NCI-H748 treated with DMSO at 0.1 percent for 48 hours (cell line): ENCODE measurements at places on chromosomes 2 and 18.

- DNase-seq = no peak
Observed at GRCh38 chr2:54641988-54642387, 81.5 kb upstream of the EML6 start.

- DNase-seq = no peak
Observed at GRCh38 chr2:44954889-44955592, 13.5 kb downstream of the SIX3 start.

- no peak for DNase-seq
Observed at GRCh38 chr18:63422864-63423304, 608 bp upstream of the VPS4B start.

GRCh38 chr2:184879671-184880070 is 281.3 kb downstream of the ZNF804A start:
- DNase-seq = no peak

- DNase-seq = no peak
Observed at GRCh38 chr2:43224571-43225092, 1.8 kb downstream of the ZFP36L2 start.

DNA sequence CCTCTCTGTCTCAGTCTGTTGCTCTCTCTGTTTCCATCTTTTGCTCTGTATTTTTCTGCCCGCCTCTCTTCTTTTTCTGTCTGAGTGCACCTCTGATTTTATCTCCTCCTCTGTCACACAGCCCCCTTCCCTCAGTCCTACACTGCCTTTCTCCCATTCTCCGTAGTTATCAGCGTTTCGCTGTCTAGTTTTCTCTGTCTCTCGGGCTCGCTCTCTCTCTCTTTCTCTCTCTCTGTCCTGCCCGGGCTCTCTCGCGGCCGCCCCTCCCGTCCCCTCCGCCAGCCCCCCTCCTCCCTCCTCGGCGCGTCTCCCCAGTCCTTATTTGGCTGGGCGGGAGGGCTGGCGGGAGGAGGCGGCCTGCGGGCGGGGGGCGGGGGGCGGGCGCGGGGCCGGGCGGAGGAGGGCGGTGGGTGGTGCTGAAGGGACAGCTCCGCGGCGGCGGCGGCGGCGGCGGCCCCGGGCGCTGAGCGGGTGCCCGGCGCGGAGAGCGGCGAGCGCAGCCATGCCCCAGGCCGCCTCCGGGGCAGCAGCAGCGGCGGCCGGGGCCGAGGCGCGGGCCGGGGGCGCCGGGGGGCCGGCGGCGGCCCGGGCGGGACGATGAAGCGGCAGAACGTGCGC is at the start of gene KCNK3:
TSS of gene KCNK3 (plus strand) at position 444 of the 618 bp plus-strand sequence. CDS start at position 598, 154 bp downstream.
- peak; percentile 47 for DNase-seq

GRCh38 chr18:9550429-9550828 is 63.9 kb downstream of the PPP4R1 start:
- DNase-seq = no peak

DNA sequence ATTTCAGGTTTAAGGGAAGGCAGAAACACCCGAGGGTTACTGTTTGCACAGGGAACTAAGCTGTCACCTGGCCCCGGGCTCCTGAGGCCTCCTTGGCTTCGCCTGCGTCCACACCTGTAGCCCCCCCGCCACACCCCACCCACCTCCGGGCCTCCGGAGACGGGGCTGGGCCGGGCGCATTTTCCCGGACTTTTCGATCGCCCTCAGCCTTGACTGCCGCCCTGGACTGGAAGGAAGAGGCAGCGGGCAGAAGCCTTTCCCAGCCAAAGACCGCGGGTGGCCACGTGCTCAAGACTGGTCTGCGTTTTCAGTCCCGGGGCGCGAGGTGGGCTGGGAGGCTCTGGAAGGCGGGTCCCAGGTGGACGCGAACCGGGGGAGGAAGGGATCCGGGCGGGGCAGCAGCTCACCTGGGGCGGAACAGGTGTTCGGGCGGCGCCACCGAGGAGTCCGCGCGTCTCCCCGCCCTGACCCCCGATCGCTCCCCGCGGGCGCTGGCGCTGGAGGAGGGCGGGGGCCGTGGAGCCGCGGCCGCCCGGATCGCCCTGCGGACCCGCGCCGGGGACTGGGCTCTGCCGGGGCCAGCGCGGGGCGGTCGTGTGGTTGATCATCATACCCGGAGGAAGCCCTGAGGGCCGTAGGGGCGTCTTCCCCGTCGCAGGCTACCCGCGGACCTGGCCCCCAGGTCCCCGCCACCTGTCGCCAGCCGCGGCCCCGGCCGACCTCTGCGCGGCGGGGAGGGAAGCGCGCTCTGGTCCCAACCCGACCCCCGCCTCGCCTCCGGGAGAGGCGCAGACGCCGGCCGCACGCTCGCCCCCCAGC is 3.2 kb downstream of the ID2 start:
- peak; percentile 88 for DNase-seq

DNA sequence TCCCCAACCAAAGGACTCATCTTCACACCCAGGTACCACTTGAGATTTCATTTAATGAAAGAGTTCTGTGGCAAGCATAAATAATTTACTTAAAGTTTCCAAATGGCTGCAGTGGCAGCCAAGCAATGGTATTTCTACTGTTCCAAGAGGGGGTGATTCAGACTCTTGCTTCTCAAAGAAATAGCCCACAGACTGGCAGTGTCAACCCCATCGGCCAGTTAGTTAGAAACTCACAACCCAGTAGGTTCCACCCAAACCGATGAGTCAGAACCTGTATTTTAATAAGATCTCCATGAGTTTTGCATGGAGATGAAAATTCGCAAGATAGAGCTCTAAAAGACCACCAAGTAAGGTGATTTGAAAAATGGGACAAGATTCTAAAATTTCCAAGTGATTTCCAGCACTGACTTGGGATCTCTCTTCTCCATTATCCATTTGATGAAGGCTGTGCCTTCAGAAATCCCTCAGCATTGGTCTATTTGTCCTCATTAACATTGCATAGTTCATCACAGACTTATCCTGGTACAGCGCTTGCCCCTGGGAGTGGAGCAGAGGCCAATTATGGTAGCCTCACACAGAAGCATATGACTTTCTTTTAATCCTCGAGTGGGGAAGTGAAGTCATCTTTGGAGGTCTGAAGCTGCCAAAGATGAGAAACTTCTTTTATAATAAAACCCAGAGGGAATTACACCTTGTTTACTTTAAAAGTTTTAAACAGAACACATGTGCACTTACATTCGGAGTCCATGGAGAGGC is 361.4 kb upstream of the ID2 start:
- DNase-seq = no peak

DNA sequence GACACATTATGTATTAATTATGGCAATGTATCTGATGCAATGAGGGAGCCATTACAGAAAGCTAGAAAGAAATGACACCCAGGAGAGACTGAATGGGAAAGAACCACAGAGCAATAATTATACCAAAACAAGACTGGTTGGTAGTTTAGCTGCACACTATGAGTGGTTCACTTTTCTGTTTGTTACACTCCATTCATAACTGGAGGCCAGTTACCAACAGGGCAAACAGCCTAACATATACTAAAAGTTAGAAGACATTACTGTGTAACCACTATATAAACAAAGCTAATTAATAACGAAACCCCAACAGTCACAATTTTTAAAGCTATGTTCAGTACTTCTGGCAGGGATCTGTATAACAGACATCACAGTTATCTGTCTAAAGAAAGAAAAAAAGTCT is 49.4 kb downstream of the NBAS start:
- DNase-seq = no peak

- no peak for DNase-seq
Observed at GRCh38 chr2:37085731-37086147, 1.4 kb downstream of the GPATCH11 start.
